ENCODE measurements at places on chromosomes 4 and X.

- ATAC-seq, result no peak
These were observed 76.1 kb upstream of the IRF2 start for GRCh38 chr4:184550476-184550875.

DNA sequence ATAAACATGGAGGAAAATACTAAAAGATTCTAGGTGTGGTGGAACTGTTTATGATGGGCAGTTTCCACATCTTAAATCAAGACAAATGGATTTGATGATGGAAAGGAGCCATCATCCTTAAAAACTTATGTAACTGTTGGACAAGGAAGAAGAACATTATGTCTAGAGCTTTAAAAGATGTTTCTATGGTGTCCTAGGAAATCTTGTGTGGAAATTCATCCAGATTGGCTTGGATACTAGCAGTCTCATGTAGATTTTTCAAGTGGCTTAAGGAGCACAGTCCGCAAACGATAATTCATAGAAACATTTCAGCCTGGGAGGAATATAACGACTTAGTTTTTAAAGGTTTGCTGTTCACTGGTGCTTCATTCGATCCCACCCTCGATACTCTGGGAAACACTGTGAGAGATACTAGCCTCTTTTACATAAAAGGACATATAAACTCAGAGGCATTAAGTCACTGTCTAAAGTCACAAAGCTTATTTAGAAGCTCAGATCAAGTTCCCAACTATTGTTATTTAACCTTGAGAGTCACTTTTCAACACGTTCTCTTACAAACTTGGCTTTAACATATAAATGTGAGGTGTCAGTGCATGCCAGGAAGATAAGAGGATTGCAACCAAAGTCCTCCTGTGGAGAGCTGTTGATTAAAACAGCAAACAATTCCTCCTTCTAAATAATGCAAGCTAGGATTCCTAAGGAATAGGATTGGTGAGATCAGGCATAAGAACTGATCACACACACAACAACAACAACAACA, 135.7 kb upstream of the SCML1 start:
- ATAC-seq, result peak; percentile 44

DNA sequence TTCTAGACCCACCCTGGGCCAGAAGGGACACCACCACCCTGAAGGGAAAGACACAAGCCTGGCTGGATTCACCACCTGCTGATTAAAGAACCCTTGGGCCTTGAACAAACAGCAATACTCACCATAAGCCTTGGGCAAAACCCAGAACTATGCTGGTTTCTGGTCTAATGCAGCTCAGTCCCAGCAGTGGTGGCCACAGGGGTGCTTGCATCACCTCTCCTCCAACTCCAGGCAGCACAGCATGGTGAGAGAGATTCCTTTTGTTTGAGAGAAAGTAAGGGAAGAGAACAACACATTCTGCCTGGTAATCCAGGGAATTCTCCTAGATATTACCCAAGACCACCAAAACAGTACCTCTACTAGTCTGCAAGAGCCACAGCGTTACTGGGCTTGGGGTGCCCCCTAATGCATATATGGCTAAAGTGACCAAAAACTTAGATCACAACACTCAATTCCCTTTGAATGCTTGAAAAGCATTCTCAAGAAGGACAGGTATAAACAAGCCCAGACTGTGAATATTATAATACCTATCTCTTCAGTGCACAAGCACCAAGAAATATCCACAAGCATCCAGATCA, 25.7 kb downstream of the RNF128 start:
- no peak for ATAC-seq

- ATAC-seq, result peak; percentile 38
These were observed 961 bp upstream of the MBNL3 start for GRCh38 chrX:132489578-132490419.

DNA sequence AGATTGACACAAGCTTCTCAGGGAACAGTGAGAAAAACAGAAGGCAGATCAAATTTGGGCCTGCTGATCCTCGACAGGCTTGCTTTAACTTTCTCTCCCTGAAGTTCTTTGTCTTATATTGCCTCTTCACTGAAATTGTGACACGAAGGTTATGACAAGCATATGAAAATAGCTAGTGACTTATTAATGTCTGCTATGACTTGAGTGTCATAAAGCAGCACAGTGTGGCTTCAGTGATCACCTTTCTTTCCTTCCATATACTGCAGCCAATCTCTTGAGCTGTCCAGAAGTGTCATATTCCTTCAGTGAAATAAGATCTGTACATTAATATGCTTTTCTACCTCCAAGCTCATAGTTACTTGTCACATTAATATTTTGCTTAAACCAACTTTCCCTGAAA, 870.2 kb downstream of the C4orf33 start:
- no peak for ATAC-seq

DNA sequence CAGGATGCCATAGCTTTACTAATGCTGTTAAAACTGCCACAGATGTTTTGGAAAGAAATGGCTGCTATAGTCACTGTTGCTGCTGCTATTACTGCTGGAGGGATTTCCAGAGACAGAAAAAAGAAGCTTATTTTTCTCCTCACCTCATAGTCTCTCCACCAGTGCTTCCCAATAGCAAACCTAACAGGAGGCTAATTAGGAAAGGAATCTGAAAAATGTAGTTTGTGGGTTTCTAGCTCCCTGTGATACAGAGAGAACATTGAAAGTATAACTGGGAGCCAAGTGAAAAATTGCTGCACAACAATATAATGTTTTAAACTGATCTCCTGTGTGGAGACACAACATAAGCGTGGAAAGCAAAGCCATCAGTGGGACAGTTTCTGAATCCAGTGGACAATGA, 8.6 kb upstream of the TSPAN7 start:
- no peak for ATAC-seq

- ATAC-seq, result no peak
These were observed 482.5 kb downstream of the PABPC4L start for GRCh38 chr4:133719098-133719497.

DNA sequence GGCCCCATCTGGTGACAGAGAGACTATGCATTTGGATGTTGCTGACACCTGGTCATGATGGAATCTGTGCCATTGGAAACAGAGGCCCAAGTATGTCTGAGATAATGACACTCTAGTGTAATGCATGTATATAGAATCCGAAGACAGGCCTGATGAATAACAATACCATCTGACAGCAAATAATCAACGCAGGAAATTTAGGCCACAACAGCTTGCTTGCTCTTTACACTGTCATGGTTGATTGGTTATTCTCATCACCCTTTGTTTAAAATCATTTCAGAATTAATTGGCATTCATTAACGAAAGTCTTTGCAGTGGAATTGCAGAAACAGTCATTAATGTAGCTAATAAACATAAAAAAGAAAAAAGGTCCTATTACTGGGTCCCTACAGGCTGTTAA, 194.8 kb downstream of the AFF2 start:
- no peak for ATAC-seq

DNA sequence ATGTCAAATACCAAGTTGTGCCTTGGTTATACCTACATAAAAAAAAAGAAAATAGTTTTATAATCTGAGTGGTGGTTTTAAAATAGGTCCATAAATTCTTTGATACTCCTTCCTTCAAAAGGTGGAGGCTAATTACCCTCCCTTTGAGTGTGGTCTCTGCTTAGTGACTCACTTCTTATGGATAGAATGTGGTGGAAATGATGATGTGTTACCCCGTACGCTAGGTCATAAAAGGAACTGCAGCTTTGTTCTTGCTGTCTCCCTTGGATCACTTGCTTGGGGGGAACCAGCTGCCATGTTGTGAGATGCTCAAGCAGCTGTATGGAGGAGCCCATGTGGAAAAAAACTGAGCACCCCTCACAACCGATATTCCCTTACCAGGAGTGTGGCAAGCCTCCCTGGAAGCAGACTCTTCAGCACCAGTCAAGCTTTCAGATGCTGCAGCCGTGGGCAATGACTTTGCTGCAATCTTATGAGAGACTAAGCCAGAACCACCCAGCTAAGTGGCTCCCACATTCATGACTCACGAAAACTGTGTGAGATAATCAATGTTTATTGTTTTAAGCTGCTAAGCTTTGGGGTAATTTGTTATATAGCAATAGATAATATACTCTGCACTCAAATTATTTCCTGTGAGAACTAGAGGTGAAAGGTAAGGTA, 195.0 kb upstream of the GATB start:
- ATAC-seq, result no peak

DNA sequence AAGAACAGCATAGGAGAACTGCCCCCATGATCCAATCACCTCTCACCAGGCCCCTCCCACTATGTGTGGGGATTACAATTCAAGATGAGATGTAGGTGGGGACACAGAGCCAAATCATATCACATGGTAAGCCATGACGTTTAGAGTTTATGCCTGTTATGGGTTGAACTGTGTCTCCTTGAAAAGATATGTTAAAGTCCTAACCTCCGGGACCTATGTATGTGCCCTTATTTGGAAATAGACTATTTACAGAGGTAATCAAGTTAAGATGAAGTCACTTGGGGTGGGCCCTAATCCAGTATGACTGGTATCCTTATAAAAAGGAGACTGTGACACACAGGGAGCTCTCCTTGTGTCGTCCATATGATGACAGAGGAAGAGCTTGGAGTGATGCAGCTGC, 25.2 kb upstream of the SLC2A9 start:
- no peak for ATAC-seq

GRCh38 chrX:34300871-34301270, 168.8 kb upstream of the FAM47A start:
- no peak for ATAC-seq

GRCh38 chr4:2450394-2451035, 18.4 kb upstream of the RNF4 start:
- no peak for ATAC-seq

DNA sequence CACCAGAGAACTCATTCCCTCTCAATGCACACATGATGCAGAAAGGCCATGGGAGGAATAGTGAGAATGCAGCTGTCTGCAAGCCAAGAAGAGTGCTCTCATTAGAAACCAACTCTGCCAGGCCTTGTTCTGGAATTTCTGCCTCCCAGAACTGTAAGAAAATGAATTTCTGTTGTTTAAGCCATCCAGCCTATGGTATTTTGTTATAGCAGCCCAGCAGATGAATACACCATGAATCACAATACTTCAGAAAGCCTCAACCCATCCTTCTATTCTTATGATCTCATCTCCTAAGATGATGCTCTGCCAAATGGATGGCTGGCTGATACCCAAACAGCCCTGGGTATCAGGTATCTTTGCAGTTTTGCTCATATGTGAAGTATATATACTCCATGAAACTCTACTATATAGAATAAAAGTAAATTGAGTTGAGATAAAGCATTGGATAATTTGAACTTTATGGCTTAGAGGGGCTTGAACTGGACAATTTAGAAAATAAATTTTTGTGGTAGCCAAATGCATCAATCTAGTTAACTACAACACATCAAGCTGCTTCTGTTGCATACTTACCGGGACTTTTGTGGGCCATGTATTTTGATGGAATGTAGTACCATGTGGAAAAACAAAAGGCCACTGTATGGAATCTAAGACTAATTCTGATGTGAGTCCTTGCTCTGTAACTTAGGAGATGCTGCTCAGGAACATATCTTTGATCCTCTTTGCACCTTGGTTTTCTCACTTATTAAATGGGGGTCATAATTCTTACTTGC, 245.9 kb downstream of the HS3ST1 start:
- ATAC-seq, result no peak

DNA sequence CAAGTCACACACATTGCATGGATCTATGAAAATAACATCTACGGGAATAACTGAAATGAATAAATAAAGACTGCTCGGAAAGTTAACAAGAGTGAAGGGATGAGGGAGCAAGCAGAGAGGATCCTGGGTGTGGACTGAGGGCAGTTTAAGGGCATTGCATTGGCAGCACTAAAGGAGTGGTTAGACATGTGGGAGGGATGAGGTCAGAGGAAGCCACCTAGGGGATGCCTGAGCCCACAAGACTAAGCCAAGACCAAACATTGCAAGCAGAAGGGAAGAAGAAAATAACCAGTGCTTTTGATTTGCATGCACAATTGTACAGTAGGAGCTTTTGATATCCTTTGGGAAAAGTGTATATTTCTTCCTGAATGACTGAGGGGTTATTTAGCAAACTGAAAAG, 106.1 kb downstream of the MSL3 start:
- no peak for ATAC-seq

DNA sequence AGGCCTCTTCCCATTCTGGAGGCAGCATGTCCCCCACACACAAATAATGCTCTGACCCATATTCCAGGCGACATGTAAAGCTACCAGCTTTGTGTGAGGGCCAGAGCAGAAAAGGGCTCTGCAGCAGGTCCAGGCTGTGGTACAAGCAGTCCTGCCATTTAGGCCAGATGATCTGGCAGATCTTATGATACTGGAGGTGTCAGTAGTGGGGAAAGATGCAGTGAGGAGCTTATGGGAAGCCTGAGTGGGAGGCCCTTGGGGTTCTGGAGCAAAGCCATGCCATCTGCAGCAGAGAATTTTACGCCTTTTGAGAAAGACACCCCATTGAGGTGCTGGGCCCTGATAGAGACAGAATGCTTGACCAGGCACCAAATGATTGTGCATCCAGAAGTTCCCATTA, 7.7 kb downstream of the SYN1 start:
- no peak for ATAC-seq

- ATAC-seq, result no peak
These were observed 1607.4 kb downstream of the C4orf33 start for GRCh38 chr4:130703211-130703935.

- ATAC-seq, result no peak
These were observed 333 bp downstream of the BOD1L1 start for GRCh38 chr4:13627178-13627605.
